Uterus (tissue), 4 donors: ENCODE measurements at places on chromosomes 12 and 14. TPM values are rescaled to one million over a fixed set of nuclear protein-coding genes. Genes with fewer than 3 reads are reported as not detected.
A peak's percentile ranks its signal among the peaks of the same experiment; 100 is the strongest.

Gene POTEM
- not detected for total RNA-seq

Gene CLEC6A
- not detected for total RNA-seq

Gene RNASE1
- 129 TPM for total RNA-seq

DNA sequence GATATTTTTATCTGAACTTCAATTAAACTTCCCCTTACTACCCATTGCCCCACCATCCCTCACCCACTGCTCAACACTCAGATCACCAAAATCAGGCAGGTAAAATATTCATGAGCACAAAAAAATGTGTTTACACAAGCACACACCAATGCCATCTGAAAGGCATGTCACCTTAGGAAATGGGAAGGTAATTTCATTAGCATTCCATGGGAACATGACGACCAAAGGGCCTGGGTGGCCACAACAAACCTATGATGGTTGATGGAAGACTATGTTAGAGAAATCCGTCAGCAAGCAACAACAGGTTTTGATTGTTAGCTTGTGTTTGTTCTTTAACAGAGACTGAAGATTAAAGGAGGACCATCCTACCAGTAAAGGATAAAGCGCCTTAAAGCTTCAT, 97.6 kb downstream of the BCAT1 start:
- no peak overlapping the region for H3K27ac ChIP-seq
- H3K4me1 ChIP-seq, result no peaks in the 10 kb centered on the region
- no peaks in the 10 kb centered on the region for H3K36me3 ChIP-seq
- no peak overlapping the region for H3K4me3 ChIP-seq

- H3K27ac ChIP-seq, result no peak overlapping the region
- no peaks in the 10 kb centered on the region for H3K27me3 ChIP-seq
- H3K4me1 ChIP-seq, result no peaks in the 10 kb centered on the region
- no peak for DNase-seq
These were observed 87.6 kb upstream of the STRN3 start for GRCh38 chr14:31113794-31114193.

- H3K4me3 ChIP-seq, result no peak overlapping the region
- no peak for DNase-seq
- H3K36me3 ChIP-seq, result no peaks in the 10 kb centered on the region
- H3K4me1 ChIP-seq, result no peaks in the 10 kb centered on the region
- no peak overlapping the region for H3K27ac ChIP-seq
These were observed 86.6 kb downstream of the KITLG start for GRCh38 chr12:88493636-88494035.

GRCh38 chr14:65167072-65167645, 64.8 kb upstream of the MAX start:
- no peak overlapping the region for H3K27ac ChIP-seq
- no peak overlapping the region for H3K4me3 ChIP-seq
- H3K27me3 ChIP-seq, result no peaks in the 10 kb centered on the region

GRCh38 chr12:94930216-94930654, 73.3 kb downstream of the NDUFA12 start:
- no peaks in the 10 kb centered on the region for H3K36me3 ChIP-seq
- no peaks in the 10 kb centered on the region for H3K27me3 ChIP-seq
- no peaks in the 10 kb centered on the region for H3K4me1 ChIP-seq
- DNase-seq, result no peak

DNA sequence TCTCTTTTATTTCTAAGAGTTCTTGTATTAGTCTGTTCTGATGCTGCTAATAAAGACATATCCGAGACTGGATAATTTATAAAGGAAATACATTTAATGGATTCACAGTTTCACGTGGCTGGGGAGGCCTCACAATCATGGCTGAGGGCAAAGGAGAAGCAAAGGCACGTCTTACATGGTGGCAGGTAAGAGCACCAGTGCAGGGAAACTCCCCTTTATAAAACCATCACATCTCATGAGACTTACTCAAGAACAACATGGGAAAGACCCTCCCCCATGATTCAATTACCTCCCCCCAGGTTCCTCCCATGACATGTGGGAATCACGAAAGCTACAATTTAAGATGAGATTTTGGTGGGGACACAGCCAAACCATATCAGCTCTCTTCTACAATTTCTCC, 503.0 kb downstream of the NPAS3 start:
- H3K4me1 ChIP-seq, result no peaks in the 10 kb centered on the region
- H3K27ac ChIP-seq, result no peak overlapping the region
- no peak overlapping the region for H3K4me3 ChIP-seq
- no peaks in the 10 kb centered on the region for H3K27me3 ChIP-seq
- DNase-seq, result no peak
- no peaks in the 10 kb centered on the region for H3K36me3 ChIP-seq

DNA sequence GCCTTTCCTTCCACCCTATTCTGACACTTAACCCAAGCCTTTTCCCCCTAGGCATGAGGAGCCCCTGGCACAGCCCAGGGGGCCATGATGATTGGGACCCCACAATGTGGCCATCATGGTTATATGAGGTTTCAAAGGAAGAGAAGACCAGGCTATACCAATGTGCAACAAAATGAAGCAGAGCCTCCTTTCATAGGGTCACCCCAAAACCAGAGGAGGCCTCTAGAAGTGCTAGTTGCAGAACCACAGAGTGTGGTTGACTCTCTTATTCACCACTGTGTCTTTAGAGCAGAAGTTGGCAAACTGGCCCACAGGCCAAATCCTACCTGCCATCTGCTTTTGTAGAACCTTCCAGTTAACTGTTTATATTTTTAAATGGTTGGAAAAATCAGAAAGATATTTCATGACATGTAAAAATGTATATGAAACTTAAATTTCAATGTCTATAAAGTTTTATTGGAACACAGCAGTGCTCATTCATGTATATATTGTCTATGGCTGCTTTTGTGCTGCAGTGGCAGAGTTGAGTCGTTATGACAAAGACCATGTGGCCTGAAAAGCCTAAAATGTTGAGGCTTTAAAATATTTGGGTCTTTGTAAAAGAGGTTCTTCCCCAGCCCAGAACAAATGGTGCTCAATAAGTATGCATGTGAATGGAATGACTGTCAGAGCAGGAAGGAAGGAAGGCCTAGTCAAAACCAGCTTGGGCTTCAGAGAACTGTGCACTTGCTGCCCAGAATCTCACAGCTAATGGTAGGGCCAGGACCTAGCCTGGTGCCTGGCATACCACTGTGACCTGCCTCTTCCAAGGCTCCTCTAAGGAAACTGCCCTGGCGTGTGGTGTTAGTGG, 49.2 kb downstream of the SUSD6 start:
- H3K27ac ChIP-seq, result peak overlapping the region; percentile 26
- DNase-seq, result no peak
- H3K4me1 ChIP-seq, result peaks cover 23% of the 10 kb centered on the region
- no peaks in the 10 kb centered on the region for H3K36me3 ChIP-seq
- no peaks in the 10 kb centered on the region for H3K27me3 ChIP-seq
- H3K4me3 ChIP-seq, result no peak overlapping the region

DNA sequence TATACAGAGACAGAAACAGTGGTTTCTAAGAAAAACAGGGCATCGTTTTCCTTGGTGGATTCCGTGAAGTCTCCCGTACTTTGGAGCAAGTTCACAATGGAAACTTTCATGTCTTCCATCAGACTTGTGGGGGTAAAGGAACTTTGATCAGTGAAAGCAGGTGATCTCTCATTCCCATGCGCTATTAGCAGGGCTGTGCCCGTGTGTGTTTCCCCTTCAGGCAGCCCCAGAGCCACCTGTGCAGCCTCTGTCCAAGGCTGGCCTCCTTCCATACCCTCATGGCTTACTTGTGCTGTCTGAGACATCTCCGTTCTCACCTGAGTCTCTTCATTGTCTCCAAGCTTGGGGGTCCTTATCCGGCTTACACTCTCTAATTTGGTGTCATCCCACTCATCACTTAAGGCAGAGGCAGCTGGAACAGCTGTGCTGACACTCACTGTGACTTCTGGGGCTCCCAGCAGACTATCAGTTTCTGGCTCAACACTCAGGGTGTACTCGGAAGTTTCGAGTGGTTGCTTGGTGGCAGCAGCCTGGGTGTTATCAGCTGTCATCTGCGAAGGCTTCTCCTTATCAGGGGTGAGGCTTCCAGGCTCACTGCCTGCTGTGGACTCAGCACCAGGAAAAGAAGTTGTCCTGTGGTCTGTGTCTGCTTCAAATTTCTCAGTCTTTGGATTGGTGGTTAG, 13.8 kb downstream of the ARMH4 start:
- no peaks in the 10 kb centered on the region for H3K4me1 ChIP-seq
- DNase-seq, result no peak
- no peak overlapping the region for H3K27ac ChIP-seq
- no peaks in the 10 kb centered on the region for H3K36me3 ChIP-seq
- H3K27me3 ChIP-seq, result no peaks in the 10 kb centered on the region
- no peak overlapping the region for H3K4me3 ChIP-seq

- H3K4me1 ChIP-seq, result no peaks in the 10 kb centered on the region
- H3K27me3 ChIP-seq, result no peaks in the 10 kb centered on the region
- no peaks in the 10 kb centered on the region for H3K36me3 ChIP-seq
- DNase-seq, result no peak
- no peak overlapping the region for H3K4me3 ChIP-seq
These were observed 42.7 kb downstream of the TMBIM6 start for GRCh38 chr12:49783917-49784676.

DNA sequence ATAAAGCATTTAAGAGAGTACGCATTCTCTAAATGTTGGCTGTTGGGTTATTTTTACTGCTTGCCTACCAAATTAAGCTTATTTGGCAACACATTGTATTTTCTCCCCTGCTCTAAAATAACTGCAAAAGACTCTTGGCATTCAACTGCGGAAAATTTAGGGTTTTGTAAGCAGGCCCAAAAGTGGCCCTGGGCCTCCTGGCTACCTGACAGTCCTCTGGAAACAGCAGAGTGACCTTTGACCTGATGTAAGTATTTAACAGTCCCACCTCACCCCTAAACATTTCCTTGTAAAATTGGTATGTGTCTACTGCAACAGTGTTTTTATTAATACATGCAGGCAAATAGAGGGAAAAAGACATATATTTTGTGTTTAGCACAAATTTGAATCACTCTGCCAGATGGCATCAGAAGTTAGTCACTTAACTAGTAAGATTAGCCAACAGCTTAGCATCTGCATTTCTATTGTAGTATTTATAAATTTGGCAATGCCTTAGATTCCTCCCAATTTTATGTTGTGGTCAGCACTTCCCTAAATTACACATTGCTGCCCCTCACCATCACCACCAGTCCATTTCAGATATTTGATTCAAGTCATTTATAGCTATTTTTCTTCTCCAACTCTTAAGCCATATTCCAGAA, 11.2 kb downstream of the LLPH start:
- H3K36me3 ChIP-seq, result no peaks in the 10 kb centered on the region
- no peaks in the 10 kb centered on the region for H3K27me3 ChIP-seq
- H3K27ac ChIP-seq, result no peak overlapping the region
- no peaks in the 10 kb centered on the region for H3K4me1 ChIP-seq
- no peak for DNase-seq
- no peak overlapping the region for H3K4me3 ChIP-seq

GRCh38 chr14:99195602-99196309, 76.2 kb downstream of the BCL11B start:
- no peaks in the 10 kb centered on the region for H3K27me3 ChIP-seq
- no peak overlapping the region for H3K27ac ChIP-seq
- no peaks in the 10 kb centered on the region for H3K36me3 ChIP-seq
- no peaks in the 10 kb centered on the region for H3K4me1 ChIP-seq

DNA sequence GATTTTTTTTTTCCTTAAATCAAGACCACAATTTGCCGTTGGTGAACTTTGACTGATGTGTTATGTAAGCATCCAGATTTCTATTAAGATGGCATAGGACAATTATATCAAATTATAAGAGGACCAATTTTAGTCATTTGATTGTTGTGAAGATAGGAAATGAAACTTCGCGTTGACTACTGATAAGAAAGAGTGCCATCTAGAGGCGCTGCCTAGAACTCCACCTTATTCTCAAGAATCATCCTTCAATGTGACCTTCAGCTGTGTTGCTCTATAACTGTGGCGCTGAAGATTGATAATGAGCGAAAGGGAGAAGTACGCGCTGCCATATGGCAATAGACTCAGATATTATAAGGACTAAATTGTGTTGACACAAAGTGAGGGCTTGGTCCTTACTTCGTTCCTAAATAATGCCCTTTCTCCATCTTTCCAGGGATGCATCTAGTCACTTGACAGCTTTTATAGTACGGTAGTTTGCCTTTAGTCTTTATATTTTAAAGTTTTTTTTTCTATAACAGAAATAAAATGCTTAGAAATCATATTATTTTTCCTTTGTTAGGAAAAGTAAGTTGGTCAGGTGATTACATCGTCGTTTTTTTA, 350.8 kb upstream of the STXBP6 start:
- H3K27me3 ChIP-seq, result no peaks in the 10 kb centered on the region
- no peak for DNase-seq
- no peaks in the 10 kb centered on the region for H3K36me3 ChIP-seq
- no peaks in the 10 kb centered on the region for H3K4me1 ChIP-seq

DNA sequence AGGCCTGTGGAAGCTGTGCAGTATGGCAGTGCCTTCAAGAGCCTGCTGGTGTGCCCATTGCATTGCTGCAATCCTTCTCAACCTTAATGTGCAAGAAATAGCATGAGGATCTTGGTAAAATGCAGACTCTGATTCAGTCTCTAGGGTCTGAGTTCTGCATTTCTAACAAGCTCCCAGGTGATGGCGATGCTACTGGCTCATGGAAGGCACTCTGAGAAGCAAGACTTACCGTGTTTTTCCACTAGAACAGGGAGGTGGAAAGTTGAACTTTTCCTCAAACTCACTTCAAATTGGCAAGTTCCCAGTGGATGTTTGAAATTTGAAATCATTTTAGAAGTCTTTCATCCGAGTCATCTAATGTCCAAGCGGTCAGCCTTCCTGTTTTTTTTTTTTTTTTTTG, 55.5 kb downstream of the MYRFL start:
- no peak overlapping the region for H3K27ac ChIP-seq
- H3K4me3 ChIP-seq, result no peak overlapping the region
- no peak for DNase-seq
- H3K27me3 ChIP-seq, result no peaks in the 10 kb centered on the region
- H3K4me1 ChIP-seq, result no peaks in the 10 kb centered on the region
